HCEC 1CT (cell line): ENCODE measurements at places on chromosomes 4 and X.

GRCh38 chr4:163611784-163612445 is 117.4 kb downstream of the TMA16 start:
- DNase-seq = no peak

GRCh38 chrX:91122151-91122694 is 312.4 kb upstream of the PABPC5 start:
- no peak for DNase-seq

DNA sequence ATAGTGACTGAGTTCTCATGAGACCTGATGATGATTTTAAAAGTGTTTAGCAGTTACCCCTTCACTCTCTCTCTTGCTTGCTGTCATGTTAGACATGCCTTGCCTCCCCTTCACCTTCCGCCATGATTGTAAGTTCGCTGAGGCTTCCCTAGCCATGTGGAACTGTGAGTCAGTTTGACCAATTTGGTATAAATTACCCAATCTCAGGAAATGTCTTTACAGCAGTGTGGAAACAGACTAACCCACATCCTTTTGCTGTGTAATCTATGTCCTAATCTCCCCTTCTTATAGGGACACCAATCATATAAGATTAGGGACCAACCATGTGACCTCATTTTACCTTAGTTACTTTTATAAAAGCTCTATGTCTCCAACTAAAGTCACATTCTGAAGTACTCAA is 677.8 kb downstream of the ADGRL3 start:
- no peak for DNase-seq

DNA sequence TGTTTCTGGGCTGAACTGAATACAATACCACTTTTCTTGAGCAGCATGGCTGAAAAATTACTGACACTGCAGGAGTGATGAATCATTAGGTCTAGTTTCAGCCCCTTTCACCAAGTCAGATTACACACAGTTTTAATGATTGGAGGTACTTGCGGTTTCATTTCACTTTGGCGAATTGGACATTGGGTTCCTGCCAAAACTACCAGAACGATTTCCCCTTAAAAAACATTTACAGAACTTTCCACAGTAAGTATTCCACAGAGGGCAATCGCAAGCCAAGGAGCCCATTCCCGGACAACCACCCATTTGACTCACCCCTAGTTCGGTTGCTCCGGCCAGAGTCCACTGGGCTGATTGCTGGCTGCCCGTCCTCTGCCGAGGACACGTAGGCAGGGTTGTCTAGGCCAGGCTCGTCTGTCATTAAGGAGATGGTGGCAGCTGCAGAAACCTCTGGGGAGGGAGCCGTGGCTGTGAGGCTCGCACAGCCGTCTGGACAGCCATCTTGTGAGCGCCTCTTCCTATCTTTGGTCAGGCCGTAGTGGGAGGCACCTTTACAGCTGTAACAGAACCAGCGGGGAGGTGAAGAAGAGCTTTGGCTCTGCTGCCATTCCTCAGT is 83.5 kb downstream of the LNX1 start:
- no peak for DNase-seq

DNA sequence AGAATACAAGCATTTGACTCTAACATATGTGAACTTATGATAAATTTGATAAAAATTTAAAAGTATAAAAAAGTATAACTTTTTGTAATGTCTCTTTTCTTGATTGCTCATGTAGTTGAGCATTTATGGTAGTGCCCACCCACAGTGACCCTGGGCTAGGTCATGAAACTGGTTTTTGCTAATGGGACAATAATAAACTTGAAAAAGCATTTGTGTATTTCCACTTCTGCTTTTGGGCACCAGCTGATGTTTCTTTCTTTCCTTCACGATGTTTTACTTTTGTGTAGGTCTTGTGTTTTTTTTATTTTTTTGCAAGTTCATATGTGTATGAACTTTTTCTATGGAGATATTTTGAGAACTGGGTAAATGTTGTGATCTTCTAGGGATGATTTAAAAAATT is 313.1 kb downstream of the CBLL2 start:
- DNase-seq = no peak

DNA sequence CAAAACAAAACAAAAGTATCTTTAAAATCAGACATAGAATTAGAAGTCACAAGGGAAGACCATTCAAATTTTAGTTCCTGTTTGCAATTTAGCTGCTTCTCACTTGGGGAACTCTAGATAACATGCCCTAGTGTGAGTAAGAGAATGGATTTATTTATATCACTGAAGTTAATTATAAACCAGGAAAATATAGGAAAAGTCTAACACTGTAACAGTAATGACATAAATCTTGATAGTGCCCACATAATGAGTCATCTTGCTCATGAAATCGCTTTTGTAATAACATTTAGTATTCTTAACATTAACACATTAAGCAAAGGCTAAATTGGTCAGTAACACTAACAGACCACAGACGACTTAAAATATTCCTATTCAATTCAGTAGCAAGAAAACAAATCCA is 710.7 kb downstream of the STPG2 start:
- DNase-seq = no peak

DNA sequence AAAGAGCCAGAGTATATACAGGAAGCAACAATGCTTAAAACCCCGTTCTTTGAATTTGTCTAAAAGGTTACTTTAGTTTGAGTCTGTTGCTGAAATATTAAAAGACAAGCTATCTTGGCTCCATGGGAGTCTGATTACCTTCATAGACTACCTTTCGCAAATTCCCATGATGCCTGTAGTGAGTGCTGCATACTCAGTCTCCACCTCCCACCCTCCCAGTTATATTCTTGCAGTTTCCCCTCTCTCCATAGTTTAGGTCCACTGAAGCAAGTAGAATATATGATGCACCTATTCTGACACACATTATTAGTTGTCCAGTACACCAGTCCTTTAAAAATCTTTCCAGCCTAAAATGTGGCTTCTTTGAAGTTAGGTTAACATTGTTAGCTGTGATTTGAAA is 2.4 kb downstream of the CNKSR2 start:
- no peak for DNase-seq

GRCh38 chrX:47232197-47232802 is 509 bp upstream of the USP11 start:
- DNase-seq = no peak

GRCh38 chrX:133563705-133564104 is 148.4 kb upstream of the GPC4 start:
- DNase-seq = no peak

DNA sequence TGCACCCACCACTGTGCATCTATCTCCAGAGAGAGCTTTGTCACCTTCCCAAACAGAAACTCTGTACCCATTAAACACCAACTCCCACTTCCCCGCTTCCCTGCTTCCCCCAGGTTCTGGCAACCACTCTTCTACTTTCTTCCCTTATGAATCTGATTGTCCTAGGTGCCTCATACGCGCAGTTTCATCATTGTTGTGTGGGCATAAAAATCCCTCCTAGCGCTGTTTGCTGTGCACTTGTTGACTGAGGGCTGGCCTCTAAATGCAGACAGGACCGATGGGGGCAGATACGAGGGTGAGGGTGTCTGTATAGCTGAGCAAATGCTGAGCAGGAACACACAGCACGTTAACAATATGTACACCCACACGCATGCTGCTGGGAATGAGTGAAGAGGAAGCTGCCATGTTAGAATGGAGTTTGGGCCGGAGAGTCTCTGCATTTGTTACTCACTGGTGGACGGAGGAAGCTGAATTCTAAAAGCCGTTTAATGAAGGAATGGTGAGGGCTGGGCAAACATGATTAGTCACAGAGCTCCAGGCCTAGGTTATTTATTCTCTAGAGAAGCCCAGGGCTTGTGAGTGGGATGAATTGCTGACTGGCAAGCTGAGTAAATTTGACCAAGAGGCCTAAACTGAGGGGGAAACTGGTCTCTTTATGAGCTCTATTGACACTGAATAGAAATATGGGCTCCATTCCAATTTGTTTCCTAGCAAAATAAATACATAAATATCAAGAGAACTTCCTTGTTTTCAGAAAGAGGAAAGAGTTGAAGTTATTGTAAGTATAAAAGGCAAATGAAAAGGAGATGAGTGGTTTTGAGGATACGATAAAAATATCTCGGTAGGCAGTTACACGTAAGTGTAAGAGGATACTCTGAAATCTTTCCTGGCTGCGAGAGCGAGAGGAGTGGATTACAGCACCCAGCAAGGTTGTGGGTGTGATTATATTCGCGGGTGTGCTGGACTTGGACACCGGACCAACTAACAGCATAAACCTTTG is 95.9 kb upstream of the RPS6KA3 start:
- DNase-seq = no peak

DNA sequence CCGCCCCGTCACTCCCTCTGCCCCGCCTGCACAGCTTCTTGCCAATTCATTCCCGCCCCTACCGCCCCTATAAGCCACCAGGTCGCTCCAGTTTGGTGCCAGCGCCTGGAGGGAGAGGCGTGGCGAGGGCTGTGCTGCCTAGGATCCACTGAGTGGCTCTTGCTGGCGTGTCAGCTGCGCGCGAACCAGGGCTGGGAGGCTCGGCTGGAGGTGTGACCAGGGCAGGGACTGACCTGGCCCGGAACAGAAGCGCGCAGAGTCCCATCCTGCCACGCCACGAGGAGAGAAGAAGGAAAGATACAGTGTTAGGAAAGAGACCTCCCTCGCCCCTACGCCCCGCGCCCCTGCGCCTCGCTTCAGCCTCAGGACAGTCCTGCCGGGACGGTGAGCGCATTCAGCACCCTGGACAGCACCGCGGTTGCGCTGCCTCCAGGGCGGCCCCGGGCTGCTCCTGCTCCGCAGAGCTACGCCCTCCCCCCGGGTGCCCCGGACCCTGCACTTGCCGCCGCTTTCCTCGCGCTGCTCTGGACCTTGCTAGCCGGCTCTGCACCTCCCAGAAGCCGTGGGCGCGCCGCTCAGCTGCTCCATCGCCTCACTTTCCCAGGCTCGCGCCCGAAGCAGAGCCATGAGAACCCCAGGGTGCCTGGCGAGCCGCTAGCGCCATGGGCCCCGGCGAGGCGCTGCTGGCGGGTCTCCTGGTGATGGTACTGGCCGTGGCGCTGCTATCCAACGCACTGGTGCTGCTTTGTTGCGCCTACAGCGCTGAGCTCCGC is at the start of gene GPR78:
TSS of gene GPR78 (plus strand) at position 72 of the 773 bp plus-strand sequence. CDS start at position 663, 591 bp downstream.
- no peak for DNase-seq

DNA sequence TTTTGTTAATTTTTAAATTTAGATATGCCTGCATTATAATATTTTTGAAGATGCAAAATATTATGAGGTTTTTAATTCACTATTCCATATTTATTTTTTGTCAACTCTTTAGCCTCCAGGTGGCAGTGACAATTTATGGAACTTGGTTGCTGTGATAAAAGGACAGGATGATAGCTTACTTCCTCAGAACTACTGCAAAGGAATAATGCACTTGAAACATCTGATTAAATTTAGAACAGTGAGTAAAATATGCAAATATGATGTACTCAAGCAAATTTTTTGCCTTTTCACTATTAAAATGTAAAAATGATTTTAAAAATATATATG is 45.1 kb downstream of the SPATA4 start:
- peak; percentile 44 for DNase-seq

GRCh38 chrX:14779580-14779979 is 93.3 kb downstream of the FANCB start:
- DNase-seq = no peak

DNA sequence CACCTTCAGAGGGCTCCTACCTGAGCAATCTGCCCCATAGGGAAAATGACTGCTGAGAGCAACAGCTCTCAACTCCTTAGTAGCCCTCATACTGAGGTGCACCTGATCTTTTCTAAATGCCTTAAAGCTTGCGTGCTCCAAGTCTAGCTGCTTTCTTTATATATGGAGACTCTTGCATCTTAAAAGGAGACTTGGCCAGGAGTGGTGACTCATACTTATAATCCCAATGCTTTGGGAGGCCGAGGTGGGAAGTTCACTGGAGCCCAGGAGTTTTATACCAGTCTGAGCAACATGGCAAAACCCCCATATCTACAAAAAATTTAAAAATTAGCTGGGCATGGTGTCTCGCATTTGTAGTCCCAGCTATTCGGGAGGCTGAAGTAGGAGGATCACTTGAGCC is 78.1 kb upstream of the TRIM2 start:
- DNase-seq = no peak
